ENCODE measurements at places on chromosomes 3 and 15.

- no peak for DNase-seq
Observed at GRCh38 chr15:99109555-99110021, 4.7 kb downstream of the SYNM start.

DNA sequence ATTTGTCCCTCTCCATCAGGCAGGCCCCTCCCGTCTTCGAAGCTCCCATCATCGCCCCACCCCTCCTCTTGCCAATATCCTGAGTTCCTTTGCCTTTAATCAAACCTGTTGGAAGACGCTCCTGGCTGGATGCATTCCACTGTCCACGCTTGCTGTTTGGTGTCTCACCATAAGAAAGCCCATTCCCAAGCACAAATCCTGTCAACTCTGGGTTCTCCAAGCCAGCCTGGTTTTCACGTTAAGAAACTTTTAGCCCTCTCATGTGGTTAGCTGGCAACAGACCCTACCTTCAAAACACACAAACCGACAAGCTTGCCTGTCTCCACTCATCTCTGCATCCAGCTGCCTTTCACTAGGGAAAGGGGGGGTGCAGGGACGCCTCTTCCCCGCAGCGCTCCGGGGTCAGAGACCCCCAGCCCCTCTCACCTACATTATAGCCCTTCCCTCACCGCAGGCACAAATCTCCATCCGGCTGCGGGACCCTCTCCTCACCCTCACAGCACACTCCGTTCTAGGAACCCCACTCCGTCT lies 1.1 kb downstream of the GORASP1 start:
- DNase-seq = no peak

DNA sequence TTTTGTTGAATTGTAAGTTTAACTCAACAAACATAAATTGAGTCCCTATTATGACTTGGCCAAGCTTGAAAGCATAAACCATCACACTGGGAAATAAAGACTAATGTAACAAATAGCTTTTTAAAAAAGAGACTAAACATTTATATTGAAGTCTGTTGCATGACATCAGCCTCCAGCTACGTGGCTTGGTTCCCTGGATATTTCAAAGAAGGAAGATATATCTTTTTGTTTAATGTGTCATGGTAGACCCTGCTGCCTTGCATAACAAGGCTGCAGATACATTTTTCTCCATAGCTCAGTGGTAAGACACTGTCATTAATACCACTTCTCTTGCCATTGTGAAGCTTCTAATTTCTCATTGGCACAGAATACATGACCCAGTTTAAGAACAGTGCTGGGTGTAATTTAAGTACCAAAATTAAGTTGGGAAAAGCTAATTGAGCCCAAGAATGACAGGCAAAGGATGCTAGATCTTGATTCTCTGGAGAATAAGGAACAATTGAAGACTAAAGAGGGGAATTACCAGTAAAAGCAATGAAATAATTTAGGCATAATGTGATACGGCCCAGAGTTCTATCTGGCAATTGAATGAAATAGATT lies 14.0 kb downstream of the RCN2 start:
- no peak for DNase-seq

- DNase-seq = no peak
Observed at GRCh38 chr3:10290481-10291176, 2.1 kb downstream of the GHRL start.

DNA sequence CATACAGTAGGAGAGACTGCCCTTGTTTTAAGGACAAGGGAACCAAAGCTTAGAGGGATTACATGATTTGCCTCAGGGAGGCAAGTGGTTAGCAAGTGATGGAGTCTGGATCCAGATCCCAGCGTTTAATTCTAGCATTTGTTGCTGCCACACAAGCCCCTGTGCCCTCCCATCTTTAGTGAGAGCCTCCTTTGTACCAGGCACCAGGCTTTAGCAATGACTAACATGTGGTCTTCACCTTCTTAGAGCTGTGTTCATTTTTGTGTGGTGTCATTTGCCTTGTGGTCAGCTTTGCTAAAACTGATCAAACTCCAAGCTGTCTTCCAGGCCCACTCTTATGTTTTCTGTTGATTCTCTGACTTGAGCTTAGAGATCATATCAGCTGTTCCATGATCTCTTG lies 290.5 kb downstream of the RPLP1 start:
- no peak for DNase-seq

DNA sequence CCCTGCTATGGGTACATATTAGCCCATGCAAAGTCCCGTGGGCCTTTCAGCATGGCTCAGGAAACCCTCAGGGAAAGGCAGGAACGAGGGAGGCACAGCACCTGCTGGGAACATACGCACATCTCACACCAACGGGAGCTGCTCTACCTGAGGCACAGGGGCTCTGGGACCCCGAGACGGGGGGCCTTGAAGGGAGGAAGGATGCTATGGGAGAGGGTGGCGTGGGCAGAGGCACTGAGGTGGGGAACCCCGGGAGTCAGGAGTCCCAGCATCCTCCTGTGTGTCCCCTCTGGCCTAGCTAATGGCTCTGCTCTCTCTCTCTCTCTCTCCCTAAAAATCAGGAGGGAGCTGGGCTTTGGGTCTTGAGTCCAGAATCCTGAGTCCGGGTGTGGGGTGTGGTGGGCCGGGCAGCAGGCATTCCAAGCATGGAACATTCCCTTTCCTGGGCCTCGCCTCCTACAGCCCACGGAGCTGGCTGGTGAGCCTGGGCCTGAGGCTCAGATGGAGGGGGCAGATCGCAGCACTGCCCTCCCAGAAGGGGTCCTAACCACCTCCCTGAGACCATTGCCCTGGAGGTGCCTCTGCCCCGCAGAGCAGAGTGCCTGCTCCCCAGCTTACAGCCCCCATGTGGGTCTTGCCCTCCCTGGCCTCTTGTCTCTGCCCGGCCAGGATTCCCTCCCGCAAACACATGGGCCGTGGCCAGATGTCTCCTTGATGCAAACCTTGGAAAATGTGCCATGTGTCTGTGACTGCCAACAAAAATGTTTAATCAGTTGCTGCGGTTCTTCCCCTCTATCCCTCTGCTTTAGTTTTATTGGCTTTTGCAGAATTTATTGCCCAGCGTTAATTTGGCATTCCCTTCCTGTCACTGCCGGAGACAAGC lies 101.6 kb downstream of the TMEM266 start:
- no peak for DNase-seq

DNA sequence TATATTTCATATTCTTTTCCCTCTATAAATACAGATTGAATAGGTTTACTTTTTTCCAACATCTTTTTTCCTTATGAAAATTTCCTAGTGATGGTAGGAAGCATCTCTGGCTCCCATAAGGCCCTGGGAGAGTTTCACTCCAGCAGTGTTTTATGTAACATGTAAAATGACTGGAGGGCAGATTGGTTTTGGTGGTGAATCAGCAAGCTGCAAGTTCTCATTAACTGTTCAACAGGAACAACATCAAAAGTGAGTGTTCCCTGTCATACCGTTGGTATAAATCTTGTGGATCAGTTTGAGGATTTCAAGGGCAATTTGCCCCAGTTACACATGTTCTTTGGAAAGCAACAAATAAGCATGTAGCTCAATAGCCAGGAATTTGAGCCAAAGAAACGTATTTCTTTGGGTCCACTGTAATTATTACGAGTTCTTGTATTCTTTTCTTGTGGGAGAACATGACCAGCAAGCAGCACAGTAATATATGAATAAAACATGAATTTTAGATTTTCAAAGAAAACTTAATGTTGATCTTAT lies 345.7 kb downstream of the SV2B start:
- no peak for DNase-seq

DNA sequence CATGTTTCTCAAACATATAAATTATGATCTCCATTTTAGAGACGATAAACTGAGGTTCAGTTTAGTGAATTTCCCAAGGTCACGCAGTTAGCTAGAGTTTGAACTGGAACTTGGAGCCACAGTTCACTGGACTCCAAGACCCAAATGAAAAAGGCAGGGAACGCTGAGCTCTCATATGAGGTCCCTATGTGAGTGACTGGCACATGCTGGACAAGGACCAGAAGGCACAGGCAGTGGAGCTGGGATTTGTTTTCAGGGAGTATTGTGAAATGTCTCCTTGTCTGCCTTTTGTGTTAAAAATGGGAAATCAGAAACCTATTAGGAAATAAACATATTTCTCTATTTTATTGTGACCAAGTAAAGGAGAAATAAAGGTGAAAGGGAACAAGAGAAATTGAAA lies 63.5 kb downstream of the MESD start:
- DNase-seq = no peak

DNA sequence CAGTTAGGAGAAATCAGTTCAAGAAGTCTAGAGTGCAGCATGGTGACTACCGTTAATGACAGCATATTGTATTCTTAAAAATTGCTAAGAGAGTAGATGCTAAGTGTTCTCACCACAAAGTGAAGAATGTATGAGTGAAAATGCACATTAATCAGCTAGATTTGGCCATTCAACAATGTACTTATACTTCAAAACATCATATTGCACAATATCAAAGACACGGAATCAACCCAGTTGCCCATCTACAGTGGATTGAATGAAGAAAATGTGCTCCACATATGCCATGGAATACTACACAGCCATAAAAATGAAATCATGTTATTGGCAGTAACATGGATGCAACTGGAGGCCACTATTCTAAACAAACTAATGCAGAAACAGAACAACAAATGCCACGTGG lies 119.9 kb upstream of the NDN start:
- DNase-seq = no peak

DNA sequence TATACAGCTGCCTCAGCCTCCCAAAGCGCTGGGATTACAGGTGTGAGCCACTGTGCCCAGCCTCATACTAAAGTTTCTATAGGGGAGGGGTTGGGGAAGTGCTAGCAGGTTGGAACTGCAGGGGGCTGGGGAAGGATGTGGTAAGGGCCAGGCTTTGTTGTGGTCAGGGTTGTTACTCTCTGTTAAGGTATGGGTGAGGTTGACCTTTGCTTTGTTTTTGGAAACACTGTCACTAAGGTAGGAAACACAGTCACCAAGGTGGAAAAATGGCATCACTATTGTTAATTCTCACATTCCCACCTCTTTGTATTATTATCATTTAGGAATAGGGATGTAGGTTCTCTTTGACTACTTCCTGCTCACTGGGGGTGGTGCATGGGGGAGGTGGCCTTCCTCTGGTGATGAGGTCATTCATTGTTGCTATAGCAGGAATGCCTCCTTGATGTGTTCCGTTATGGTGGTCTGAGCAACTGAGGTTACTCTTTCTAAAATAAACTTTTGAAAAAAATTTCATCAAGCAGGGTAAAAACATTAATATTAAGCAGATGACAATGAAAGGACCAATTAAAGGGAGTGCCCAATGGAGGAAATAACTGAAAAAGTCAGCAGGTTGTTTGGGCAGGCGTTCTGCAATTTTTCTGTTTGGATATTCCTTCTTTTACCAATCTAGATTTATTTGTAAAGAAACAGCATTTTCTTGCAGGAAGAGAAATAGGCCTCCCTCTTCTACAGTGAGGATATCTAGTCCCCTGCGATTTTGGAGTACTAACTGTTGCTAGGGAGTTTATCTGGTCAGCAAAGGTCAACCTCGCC lies 150.5 kb downstream of the WDR76 start:
- peak; percentile 46 for DNase-seq

- no peak for DNase-seq
Observed at GRCh38 chr3:28388978-28389377, 40.4 kb upstream of the AZI2 start.

DNA sequence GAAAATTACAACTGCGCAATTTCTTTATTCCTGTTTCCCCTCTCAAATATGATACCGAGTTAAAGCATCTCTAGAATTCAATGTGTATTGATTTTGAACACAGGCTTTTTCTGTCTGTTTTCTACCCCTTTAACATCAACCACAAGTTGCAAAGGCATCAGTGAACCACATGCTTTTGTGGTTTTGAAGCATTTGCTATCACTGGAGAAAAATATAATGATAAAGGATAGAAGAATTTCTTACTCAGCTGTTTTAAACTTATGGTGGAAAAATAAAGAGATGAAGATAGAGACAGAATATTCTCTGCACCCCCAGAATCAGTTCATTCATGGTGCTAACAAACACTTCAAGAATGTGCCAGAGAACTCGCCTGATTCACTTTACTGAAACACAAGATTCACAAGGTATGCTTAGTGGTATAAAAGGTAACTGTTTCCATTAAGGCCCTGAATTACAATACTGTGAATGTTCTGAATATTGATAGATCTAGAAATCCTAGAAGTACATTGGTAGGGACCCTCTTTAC lies 9.5 kb upstream of the DPPA4 start:
- no peak for DNase-seq

- DNase-seq = no peak
Observed at GRCh38 chr3:175274474-175275218, 415.5 kb downstream of the NAALADL2 start.

DNA sequence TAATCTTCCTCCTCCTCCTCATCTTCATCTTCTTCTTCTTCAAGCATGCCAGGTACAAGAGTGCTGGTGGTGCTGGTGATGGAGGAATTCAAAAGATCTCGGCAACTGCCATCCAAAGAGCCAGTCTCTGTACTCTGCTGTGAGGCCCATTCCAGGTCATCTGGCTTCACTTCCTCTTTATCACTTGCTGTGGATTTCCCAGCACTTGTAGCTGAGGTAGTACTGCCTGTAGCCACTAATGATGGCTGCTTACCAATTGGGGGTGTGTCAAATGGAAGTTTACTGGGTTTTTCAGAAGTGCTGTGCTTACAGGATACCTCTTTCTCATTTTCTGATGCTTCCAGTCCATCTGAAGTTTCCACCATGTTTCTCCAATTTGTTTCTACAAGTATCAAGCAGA lies 28.8 kb upstream of the SHC4 start:
- DNase-seq = no peak

DNA sequence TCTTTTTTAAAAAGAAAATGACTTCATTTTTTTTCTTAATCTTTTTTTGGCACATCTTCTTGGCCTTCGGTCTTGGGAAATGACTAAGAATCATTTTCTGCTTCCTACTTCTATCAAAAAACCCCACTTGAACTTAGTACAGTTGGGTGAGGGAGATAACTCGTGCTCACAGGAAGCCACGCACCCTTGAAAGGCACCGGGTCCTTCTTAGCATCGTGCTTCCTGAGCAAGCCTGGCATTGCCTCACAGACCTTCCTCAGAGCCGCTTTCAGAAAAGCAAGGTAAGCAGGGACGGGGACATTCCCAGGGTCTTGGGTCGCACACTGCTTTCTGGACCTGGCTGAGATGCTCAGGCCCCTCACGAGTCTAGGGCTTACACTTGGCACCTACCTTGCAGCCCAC lies at the start of gene CCR4:
TSS of gene CCR4 (plus strand) at position 235 of the 402 bp plus-strand sequence. CDS start 1,779 bp downstream, outside the sequence.
- peak; percentile 49 for DNase-seq

- DNase-seq = no peak
Observed at GRCh38 chr3:112745567-112746248, 101.0 kb downstream of the CD200R1L start.
